ENCODE measurements at places on chromosomes 6 and 20.
A peak's percentile ranks its signal among the peaks of the same experiment; 100 is the strongest.

GRCh38 chr6:129381885-129382284 is 328.1 kb downstream of the ARHGAP18 start:
- no peak for DNase-seq
- H3K27ac ChIP-seq, result no peak overlapping the region
- no peak overlapping the region for H3K4me3 ChIP-seq
- peaks cover 2% of the 10 kb centered on the region for H3K4me1 ChIP-seq
- H3K27me3 ChIP-seq, result peaks cover 2% of the 10 kb centered on the region
- H3K36me3 ChIP-seq, result peaks cover 10% of the 10 kb centered on the region

- H3K36me3 ChIP-seq, result no peaks in the 10 kb centered on the region
- no peaks in the 10 kb centered on the region for H3K27me3 ChIP-seq
- DNase-seq, result no peak
- H3K4me1 ChIP-seq, result no peaks in the 10 kb centered on the region
- no peak overlapping the region for H3K4me3 ChIP-seq
- no peak overlapping the region for H3K27ac ChIP-seq
Observed at GRCh38 chr6:109321752-109322151, 60.5 kb downstream of the CD164 start.

DNA sequence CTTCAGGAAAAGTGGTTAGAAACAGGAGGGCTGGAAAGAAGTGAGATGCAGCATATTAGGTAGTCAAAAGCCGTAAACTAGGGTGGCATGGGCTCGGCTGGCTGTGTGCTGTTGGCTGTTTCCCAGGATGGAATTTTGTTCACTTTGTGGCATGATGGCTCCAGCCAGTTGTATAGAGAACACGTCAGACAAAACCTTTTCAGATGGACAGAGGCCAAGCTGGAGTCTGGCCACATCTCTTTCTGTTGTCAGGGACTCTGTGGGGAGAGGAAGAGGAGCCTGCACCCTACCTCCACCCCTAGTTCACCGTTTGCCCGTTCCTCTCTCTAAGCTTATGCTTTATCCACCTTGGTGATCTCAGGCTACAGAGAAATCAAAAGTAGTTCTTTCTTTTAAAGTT is 22.0 kb downstream of the C6orf89 start:
- no peak overlapping the region for H3K4me3 ChIP-seq
- H3K27me3 ChIP-seq, result no peaks in the 10 kb centered on the region
- H3K36me3 ChIP-seq, result peaks cover 23% of the 10 kb centered on the region
- no peak for DNase-seq
- no peaks in the 10 kb centered on the region for H3K4me1 ChIP-seq

DNA sequence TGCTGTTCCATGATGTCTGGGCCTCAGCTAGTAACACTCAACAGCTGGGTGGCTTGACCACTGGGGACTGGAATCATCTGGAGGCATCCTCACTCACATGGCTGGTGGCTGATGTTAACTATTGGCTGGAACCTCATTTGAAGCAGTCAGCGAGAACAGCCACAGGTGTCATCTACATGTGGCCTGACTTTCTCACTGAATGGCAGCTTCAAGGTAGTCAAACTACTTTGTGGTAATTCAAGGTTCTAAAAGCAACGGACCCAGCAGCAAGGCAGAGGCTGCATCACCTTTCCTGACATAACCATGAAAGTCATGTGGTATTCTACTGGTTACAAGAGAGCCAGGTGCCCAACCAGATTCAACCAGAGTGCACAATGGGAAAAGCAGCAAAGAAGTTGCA is 115.9 kb upstream of the DST start:
- H3K27ac ChIP-seq, result no peak overlapping the region
- H3K4me3 ChIP-seq, result no peak overlapping the region
- peaks cover 28% of the 10 kb centered on the region for H3K4me1 ChIP-seq
- H3K27me3 ChIP-seq, result no peaks in the 10 kb centered on the region

GRCh38 chr6:20688710-20689500 is 154.6 kb downstream of the CDKAL1 start:
- H3K4me1 ChIP-seq, result peaks cover 14% of the 10 kb centered on the region
- no peak for DNase-seq
- no peak overlapping the region for H3K27ac ChIP-seq
- H3K27me3 ChIP-seq, result no peaks in the 10 kb centered on the region
- no peak overlapping the region for H3K4me3 ChIP-seq

- H3K36me3 ChIP-seq, result no peaks in the 10 kb centered on the region
- peaks cover 31% of the 10 kb centered on the region for H3K4me1 ChIP-seq
- H3K27ac ChIP-seq, result no peak overlapping the region
Observed at GRCh38 chr6:127457456-127458064, 1.6 kb downstream of the KIAA0408 start.

GRCh38 chr20:4832469-4832868 is 110.8 kb downstream of the PRND start:
- peaks cover 12% of the 10 kb centered on the region for H3K4me1 ChIP-seq
- H3K4me3 ChIP-seq, result no peak overlapping the region
- no peaks in the 10 kb centered on the region for H3K27me3 ChIP-seq

DNA sequence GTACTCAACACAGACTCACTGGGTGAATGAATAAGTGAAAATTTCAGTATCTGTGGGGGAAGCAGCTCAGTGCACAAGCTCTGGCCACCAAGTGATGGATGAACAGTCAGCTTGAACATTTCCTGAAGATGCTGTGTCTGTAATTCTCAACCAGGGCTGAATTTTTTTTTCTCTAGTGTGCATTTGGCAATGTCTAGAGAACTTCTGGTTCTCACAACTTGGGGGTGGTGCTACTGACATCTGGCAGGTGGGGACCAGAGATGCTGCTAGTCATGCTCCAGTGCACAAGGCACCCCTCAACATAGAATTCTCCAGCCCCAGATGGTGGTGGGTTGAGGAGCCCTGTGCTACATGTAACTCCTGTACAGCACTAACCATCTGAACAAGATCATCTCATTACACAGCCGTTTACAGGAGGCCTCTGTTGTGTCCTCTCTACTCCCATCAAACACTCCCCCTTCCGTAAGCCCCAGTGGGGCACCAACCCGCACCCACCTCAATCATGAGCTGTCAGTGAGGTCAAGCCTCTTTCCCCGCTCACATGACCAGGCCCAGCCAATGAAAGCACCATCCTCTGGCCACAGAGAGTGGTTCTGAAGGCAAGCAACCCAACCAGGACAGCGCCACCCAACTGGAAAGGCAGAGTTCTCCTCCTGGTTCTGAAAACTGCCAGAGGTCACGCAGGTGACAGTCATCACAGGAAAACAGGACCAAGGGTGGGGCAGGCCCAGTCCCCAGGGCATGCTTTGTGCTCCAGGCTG is 103.9 kb upstream of the PMEPA1 start:
- H3K36me3 ChIP-seq, result no peaks in the 10 kb centered on the region
- peaks cover 7% of the 10 kb centered on the region for H3K27me3 ChIP-seq
- no peak overlapping the region for H3K27ac ChIP-seq
- H3K4me3 ChIP-seq, result no peak overlapping the region
- no peak for DNase-seq

DNA sequence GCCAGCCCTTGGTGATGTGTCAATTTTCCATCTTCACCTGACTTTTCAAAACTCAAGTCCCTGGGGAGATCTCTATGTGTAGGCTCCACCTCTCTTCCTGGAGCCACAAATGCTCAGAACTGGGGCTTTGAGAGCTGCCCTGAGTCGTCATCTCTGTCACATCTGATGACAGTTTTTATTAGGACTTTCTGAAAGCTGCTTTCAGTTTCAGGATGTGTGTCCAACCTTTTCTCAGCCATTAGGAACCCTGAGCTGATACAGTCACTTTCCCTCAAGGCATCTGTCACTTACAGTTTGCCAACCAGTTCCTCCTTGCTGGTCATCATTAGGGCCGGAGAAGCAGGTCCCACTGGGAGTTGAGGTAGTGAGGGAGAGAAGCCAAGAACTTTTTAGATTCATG is 365.9 kb upstream of the CHD6 start:
- DNase-seq, result no peak
- no peaks in the 10 kb centered on the region for H3K36me3 ChIP-seq
- H3K27me3 ChIP-seq, result no peaks in the 10 kb centered on the region
- H3K4me1 ChIP-seq, result no peaks in the 10 kb centered on the region
- no peak overlapping the region for H3K27ac ChIP-seq
- H3K4me3 ChIP-seq, result no peak overlapping the region

DNA sequence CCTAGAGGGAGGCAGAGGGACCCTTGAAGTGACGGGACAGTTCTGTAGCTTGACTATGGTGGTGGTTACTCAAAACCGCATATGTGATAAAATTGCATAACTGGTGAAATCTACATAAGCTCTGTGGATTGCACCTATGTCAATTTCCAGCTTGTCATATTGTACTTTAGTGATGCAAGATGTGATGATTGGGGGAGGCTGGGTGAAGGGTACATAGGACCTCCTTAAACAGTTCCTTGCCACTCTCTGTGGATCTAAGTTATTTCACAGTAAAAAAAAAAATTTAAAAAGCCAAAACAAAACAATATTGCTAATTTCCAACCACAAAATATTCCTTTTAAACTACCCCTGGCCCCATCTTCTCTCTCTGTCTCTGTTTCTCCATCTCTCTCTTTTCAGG is 472.6 kb upstream of the SULF2 start:
- no peak overlapping the region for H3K27ac ChIP-seq
- no peaks in the 10 kb centered on the region for H3K36me3 ChIP-seq
- H3K27me3 ChIP-seq, result no peaks in the 10 kb centered on the region
- peaks cover 16% of the 10 kb centered on the region for H3K4me1 ChIP-seq
- H3K4me3 ChIP-seq, result no peak overlapping the region

GRCh38 chr20:47706345-47706744 is 78.9 kb downstream of the SULF2 start:
- H3K4me1 ChIP-seq, result peaks cover 27% of the 10 kb centered on the region
- H3K4me3 ChIP-seq, result no peak overlapping the region
- H3K27me3 ChIP-seq, result no peaks in the 10 kb centered on the region
- DNase-seq, result no peak

DNA sequence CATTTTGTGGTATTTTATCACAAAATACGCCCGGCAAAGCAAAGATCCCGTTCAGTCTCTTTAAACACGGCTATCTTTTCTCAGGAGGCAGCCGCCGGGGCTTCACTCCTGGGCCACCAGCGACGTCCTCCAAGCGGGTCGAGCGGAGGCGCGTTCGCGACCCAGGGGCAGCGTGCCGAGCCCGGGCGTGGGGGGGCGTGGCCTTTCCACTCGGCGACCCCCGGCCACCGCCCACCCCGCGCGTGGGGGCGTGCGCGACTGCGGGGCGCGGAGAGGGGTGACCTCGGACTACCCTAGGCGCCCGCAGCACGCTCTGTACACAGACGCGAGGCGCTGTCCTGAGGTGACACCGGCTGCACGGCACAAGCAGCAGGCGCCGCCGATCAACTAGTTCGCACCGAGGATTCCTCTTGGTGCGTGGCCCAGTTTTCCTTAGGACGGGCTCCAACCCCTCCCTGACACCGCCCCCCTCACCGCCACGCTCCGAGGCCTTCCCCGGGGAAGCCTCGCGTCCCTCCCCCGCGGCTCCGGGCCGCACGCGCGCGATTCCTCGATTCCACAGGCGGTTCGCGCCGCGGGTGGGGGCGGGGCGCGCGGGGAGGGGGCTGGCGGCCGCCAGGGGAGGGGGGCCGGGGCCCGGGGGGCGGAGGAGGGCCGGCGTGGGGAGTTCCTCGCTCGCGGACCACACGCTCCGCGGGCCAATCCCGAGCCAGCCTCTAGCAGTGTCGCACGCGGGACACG is 1.1 kb upstream of the JARID2 start:
- peaks cover 27% of the 10 kb centered on the region for H3K4me1 ChIP-seq
- no peaks in the 10 kb centered on the region for H3K36me3 ChIP-seq
- DNase-seq, result peak; percentile 71
- peak overlapping the region; percentile 68 for H3K27ac ChIP-seq
- H3K4me3 ChIP-seq, result peak overlapping the region; percentile 99

DNA sequence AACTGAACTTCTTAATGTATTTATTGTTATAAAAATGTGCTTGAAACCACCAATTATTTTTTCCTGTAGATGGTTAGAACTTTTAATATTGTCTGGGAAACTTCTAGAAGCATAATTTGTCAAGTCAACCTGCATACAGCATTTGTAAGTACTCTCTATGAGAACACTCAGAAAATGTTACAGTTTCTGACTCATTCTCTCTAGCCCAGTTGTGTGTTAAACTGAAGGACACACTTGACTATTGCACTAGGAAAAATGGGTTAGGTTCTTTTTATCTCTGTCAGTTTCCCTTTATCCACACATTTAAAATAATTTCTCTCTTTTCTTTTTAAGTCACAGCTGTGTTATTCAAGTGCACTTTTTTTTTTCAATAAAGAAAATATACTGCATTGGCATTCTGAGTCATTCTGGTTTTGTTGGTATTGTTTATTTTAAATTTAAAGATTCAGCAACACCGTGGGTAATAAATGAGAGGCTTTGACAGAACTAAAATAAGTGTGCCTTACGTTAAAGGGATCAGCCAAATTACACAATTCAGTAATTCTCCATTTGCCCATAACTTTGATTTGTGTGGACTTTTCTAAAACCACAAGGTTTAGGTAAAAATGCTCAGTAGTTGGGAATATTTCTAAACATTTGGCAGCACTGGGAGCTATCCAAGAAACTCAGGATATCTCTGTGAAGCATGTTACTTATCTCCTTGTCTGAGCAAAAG is 50.7 kb downstream of the OPN5 start:
- no peaks in the 10 kb centered on the region for H3K4me1 ChIP-seq
- peaks cover 17% of the 10 kb centered on the region for H3K27me3 ChIP-seq
- H3K36me3 ChIP-seq, result no peaks in the 10 kb centered on the region
- DNase-seq, result no peak

GRCh38 chr6:139240161-139241010 is 51.4 kb downstream of the TXLNB start:
- DNase-seq, result no peak
- peak overlapping the region; percentile 92 for H3K27ac ChIP-seq
- no peak overlapping the region for H3K4me3 ChIP-seq
- no peaks in the 10 kb centered on the region for H3K36me3 ChIP-seq
- H3K4me1 ChIP-seq, result peaks cover 55% of the 10 kb centered on the region

- peaks cover 4% of the 10 kb centered on the region for H3K4me1 ChIP-seq
- H3K27me3 ChIP-seq, result peaks cover 4% of the 10 kb centered on the region
- peak; percentile 34 for DNase-seq
- peaks cover 2% of the 10 kb centered on the region for H3K36me3 ChIP-seq
- no peak overlapping the region for H3K4me3 ChIP-seq
- no peak overlapping the region for H3K27ac ChIP-seq
Observed at GRCh38 chr6:43953794-43954310, 173.4 kb downstream of the MRPL14 start.

DNA sequence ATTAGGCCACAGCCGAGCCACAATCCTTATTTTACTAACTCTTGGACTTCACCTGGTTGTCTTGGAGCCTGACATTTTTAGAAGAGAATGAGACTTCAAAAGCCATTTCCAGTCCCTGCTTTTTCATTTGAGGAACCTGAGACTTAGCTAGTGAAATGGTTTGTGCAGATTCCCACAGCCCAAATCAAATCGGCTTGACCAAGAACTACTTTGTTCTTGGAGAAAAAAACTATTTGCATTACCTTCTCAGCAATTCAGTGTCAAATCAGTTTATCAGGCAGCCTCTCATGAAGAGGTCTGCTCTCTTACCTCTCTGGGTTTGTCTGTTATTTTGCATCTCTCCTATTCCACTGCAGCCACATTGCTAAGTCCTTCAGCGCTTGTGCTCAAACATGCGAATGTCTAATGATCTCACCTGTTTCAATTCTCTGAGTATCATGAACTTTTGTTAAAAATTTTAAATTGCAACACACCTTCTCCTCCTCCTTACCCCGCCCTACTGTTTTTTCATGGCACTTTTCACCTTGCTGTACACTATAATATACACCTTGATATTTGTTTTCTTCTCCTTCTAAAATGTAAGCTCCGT is 573 bp upstream of the IFNGR1 start:
- H3K4me1 ChIP-seq, result peaks cover 31% of the 10 kb centered on the region
- no peaks in the 10 kb centered on the region for H3K27me3 ChIP-seq
- no peaks in the 10 kb centered on the region for H3K36me3 ChIP-seq
- peak overlapping the region; percentile 92 for H3K4me3 ChIP-seq
- H3K27ac ChIP-seq, result peak overlapping the region; percentile 95
- no peak for DNase-seq
